ENCODE measurements at places on chromosomes 4 and X.

DNA sequence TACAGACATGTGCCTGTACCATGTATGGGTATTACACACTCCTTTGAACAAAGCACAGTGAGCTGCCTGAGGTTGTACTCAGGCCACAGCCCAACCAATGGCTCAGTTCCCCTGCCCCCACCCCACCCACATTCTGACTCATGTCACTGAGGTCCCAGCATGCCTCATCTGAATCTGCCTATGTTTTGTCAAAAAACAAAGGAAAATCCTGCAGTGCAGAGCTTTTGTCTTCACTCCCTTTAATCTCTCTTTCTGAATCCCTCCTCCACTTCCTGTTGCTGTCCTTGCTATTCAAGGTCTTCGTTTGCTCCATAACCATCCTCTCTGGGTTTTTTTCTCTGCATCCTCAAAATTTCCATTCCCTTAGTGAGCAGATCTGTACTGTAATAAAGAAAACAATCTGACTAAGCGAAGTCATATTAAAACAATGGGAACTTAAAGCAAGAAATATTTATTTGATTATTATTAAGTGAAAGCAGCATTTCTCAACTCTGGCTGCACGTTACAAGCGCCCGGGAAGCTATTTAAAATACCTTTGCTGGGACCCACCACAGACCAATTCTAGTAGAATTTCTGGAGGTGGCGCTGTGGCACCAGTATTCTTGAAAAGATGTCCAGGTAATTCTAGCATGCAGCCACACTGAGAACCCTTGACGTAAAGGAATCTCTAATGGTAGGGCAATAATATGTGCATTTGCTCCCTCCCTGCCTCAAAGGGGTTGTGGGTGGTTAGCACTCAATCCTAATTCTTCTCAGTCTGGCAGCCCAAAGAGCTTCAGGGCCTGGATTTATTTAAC lies 8.7 kb downstream of the GUCY2F start:
- no peak for DNase-seq

DNA sequence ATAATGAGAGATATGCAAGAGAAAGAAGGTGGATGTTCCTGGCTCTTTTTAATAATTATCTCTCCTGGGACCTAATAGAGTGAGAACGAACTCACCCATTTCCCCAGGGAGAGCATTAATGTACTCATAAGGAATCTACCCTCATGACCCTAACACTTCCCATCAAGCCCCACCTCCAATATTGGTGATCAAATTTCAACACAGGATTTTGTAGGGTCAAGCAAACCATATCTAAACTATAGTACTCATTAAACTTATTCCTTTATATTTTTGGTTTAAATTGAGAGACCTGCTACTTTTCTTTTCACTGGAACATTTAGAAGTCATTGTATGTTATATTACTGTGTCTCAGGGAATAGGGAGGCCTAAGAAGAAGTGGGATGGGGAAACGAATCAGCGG lies 2.6 kb downstream of the UGT2A3 start:
- no peak for DNase-seq

- DNase-seq, result no peak
These were observed 63.0 kb upstream of the ENPP6 start for GRCh38 chr4:184280591-184281071.

GRCh38 chr4:64251781-64252180 lies 157.5 kb downstream of the TECRL start:
- DNase-seq, result no peak

GRCh38 chr4:17082186-17082585 lies 183.7 kb upstream of the LDB2 start:
- no peak for DNase-seq

- no peak for DNase-seq
These were observed 83.8 kb upstream of the GPR34 start for GRCh38 chrX:41604766-41605543.

DNA sequence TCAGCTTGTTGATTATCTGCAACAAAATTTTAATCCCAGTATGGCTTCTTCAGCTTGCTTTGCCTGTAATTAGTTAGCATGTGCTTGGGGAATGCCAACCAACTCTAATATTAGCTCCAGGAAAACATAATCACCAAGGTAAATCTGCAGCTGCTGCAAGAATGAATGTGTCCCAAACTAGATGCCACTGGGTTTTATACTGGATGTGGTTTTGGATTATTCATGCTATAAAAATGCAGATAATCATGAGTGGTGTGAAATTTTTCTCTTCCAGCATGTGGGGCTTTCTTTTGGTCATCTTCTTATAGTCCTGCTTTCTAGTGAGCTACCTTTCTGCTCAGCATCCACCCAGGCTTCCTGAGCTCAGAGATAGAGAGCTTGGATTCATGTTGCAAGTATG lies 295.9 kb upstream of the CASK start:
- DNase-seq, result no peak

DNA sequence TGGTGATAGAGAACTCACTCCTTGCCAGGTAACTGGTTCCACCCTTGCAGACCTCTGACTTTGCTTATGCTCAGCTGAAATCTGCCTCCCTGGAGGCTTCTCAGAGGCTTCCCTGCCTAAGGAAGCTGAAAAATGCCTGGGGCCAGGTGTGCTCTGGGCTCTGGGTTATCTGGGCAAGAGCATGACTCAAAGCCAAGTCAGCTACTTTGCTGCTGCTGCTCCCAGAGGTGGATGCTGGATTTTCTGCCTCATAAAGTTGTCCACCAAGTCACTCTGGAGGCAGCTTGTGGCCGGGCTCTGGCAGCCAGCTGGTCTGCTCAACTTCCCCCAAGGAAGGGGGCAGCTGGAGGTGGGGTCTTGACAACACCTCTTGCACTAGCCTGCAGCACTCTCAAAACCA lies 132.7 kb downstream of the PJA1 start:
- no peak for DNase-seq

DNA sequence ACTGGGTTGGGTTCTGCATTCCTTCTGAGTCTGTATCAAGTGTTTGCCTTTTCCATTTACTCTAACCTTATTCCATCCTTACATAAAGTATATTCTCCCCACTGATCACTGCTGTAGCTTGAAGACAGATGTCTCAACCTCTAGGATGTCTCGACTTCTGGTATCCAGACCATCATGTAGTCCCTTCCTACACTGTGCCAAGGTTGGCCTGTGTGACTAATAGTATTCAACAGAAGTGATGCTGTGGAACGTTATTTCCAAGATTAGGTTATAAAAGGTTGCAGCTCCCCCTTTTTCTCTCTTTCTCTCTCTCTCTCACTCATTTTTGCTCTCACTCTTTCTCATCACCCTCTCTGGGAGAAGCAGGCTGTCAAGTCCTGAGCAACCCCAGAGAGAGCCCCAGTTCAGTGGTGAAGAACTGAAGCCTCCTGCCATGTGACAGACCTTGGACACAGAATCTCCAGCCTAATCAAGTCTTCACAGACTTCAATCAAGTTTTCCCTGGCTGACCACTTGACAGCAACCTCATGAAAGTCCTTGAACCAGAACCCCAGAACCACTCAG lies 75.4 kb downstream of the PRDM5 start:
- DNase-seq, result no peak

DNA sequence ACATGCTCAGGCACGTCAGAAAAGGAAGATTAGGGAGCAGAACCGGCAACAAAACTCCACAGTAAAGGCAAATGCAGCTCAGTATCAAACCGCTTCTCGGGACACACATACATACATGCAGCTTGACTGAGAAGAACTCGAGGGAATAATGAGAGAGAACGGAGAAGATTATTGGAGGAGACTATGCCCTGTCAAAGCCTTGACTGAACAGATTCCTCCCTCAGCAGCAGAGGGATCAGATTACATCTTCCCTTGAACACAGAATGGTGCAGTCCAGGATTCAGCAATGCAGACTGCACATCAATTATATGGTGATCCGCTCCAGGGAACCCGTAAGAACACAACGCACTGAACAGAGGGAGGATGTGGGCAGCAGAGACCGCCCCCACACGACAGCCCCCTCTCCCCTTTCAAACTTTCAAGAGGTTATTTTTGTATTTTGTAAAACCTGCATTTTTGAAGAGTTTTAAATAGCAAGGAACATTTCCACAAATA lies 183.2 kb downstream of the FBXW7 start:
- peak; percentile 68 for DNase-seq

DNA sequence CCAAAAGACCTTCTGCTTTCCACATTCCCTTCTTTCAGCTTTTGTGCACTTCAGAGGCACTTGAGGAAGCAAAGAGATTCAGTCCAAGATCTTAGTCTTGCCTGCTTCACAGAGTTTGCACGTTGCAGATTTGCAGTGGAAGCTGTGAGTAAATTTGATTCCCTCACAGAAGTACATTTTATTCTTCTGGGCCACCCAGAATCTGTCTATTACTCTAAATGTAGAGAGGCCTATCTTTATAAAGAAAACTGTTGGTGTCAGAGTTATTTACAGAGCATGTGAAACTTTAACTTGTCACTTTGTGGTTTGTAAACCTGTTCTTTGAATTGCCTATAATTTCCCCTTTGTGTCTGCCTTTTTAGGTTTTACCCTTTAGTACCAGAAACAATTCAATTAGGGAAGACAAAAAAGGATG lies 15.5 kb downstream of the SPRY1 start:
- DNase-seq, result no peak

- DNase-seq, result no peak
These were observed 58.5 kb upstream of the NAP1L5 start for GRCh38 chr4:88756149-88756548.

DNA sequence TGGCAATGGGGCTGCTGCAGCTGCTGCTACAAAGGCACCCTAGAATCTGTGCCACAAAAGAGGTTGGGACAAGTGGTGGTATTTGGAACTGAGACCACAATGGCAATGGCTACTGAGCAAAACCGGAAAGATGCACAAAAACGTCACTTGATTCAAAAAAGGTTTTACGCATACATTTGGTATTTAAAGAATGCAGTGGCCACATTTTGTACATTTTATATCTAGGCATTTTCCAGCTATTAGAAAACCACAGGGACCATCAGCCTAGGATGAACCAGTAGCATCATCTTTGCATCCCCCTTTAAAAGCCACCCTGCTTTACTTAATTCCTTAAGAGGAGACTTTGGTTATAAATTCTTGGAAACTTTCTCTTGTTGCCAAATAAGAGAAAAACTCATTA lies 104.8 kb upstream of the CXCL13 start:
- DNase-seq, result no peak

GRCh38 chr4:158213466-158213865 lies 3.2 kb downstream of the TMEM144 start:
- DNase-seq, result no peak

- DNase-seq, result no peak
These were observed 63.6 kb downstream of the CPZ start for GRCh38 chr4:8656185-8656517.

DNA sequence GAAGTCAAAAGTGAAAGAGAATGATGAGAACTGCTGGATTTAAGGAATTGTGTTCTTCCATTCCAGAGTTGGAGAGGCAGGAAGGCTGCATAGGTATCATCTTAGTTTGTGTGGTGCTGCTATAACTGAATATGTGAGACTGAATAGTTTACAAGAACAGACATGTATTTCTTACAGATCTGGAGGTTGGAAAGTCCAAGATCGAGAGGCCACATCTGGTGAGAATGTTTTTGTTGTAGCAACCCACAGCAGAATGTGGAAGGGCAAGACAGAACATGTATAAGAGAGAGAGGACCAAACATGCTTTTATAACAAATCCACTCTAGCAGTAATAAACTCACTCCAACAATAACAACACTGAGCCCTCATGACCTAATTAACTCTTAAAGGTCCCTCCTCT lies 408.6 kb downstream of the FAM47B start:
- DNase-seq, result no peak

Measured in NCI-H1092 (cell line).